Stimulated activated CD4-positive, alpha-beta T cell treated with anti-CD3 and anti-CD28 coated beads, Interleukin-4, amount 100 ng/mL, for 48 hours (primary cell): ENCODE measurements at places on chromosomes 1 and 21.

- DNase-seq: no peak
Measured at GRCh38 chr1:76291191-76291590, 216.6 kb downstream of the ST6GALNAC3 start.

GRCh38 chr1:1623631-1624442 lies 8.1 kb upstream of the MMP23B start:
- no peak for DNase-seq

DNA sequence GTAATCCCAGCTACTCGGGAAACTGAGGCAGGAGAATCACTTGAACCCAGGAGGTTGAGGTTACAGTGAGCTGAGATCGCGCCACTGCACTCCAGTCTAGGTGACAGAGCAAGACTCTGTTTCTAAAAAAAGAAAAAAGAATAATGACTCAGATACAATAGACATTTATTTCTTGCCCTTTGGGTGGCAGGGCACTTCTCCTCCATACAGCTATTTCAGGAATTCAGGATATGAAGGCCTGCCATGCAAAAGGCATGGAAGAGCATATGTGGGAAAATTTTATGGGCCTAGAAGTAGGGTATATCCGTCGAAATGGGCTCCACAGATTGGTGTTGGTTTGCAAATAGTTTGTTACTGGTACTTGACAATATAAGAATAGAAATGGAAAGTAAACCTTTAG lies 20.2 kb upstream of the POGZ start:
- DNase-seq: no peak

DNA sequence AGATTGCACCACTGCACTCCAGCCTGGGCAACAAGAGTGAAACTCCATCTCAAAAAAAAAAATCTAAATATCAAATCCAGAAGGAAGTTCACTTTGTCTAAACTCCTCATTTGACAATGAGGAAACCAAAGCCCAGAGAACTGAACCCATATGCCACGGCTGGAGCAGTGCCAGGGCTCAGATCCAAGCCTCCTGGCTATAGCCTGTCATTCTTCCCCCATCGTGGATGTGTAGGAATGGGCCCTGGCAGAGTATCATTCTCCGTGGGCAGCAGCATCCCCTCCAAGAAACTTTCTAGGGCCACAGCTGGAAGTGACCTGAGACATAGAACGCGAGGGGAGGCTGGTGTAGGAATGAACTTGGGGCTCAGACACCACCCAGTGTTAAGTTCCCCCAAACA lies 47.2 kb downstream of the CAPN9 start:
- DNase-seq: no peak

- no peak for DNase-seq
Measured at GRCh38 chr1:216046336-216046735, 376.9 kb downstream of the USH2A start.

DNA sequence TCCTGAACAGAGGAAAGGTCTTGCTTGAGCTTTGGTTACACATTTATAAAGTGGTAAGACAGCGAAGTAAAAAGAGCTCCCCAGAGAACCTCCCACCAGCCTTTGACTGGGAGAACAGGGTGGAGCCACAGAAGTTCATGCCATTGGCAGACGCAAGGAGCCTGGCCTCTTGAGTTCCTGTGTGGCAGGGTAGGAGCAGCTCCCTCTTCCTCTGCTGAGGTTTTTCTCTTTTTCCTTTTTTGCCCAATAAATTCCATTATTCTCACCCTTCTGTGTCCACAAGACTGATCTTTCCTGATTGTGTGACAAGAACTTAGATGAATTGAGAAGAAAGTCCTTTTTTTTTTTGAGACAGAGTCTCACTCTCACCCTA lies 4.3 kb downstream of the THEM4 start:
- peak; percentile 57 for DNase-seq

DNA sequence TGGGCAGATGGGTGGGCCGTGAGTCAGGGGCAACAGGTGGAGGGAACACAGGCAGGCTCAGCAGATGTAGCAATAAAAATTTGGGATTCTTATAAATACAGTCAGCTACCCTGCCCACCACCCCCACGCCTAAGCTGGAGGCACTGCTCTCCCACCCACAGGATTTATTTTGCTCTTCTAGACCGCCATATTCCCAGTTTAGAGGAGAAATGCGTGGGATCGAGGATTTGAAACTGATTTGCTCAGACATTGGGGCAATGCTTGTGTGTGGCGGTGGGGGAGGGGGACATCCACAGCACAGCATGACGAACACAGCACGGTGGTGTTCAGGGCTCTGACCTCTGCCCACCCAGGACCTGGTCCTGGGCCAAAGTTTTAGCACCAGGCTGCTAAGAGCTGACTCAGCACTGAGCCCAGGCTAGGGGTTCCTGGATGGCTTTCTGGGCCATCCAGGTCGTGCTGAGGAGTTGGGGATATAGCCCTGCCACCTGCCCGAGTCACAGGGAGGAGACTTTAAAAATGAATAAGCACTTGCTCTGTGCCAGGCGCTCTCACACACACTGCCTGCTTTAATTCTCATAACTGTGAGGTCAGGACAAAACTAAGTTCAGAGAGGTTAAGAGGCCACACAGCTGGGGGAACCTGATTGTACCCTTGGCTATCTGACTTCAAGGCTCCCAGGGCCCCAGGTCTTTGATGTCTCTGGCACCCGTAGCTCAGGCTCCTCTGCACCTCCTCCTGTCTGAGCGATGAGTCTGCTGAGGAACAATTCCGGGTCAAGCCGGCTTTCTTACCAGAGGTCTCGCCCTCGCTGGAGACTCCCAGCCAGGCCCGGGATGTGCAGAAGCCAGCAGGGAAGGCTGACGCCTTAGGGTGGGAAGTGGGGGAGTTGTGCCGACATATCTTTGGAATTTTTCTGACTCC lies 29.4 kb upstream of the CSF1 start:
- no peak for DNase-seq

GRCh38 chr21:34613679-34614627 lies 960 bp downstream of the RCAN1 start:
- DNase-seq: no peak

DNA sequence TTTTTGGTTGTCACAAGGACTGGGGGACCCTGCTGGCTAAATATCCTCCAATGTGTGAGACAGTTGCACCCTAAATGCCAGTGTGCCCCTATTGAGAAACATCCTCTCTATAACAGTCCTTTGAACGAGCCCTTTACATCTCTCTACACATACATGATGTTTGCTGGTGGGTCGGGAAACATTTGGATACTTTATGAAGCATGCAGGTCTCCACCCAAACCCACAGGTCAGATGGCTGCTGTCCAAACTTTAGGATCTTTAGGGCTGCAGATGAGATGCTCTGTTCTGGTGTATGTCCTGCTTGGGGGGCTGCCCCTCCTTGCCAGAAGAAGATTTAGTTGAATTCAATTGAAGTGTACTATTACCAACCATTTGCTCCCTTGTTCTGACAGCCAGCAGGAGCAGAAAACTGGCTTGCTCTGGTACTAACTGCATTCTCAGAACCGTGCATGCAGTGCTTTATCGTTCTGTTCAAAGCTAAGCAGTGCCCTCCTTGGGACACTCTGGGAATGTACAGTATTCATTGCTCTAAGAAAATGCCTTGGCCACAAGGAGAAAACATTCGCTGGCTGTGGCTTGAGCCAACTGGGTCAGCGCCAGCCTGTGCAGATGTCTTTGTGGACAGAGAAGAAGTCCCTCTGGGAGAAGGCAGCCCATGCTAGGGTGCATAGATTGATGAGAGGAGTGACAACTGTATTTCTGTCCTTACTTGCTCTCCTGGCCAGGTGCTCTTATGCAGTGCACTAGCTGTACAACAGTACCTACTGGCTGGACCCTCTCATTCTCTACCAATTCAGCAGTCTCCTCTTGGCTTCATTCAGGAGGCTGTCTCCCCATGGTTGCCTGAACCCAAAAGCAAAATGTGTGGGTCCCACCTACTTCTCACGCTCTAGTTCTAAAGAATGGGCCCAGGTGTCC lies 61.4 kb upstream of the DIRAS3 start:
- DNase-seq: no peak

DNA sequence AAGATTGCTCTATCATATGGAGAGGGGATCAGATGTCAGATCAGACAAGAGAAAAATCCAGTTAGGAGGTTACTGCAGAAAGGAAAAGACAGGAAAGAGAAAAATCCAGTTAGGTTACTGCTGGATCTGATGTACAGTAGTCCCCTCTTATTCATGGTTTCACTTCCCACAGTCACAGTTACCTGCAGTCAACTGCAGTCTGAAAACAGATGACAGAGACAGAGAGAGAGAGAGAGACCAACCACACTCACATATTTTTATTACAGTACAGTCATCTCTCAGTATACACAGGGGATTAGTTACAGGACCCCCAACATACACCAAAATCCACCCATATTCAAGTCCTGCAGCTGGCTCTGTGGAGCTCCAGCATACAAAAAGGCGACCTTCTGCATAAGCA lies 29.3 kb downstream of the NUP133 start:
- DNase-seq: no peak

DNA sequence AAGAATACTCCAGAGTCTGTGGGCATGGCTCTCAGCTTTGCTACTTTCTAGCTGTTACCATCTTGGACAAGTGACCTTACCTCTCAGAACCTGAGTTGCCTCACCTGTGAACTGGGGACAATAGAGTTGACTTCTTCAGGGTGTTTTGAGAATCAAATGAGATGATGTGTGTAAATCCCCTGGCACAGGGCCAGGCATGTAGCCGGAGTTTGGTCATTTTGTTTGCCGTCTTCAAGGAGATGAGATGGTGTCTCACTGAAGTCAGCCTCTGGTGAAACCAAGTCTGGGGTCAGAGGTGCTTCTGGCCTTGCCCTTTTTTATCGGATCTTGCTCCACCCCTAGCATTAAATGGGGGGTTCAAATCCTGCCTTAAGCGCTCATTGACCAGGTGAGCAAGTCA lies 149.2 kb upstream of the TMEM51 start:
- DNase-seq: no peak
